Activated naive CD4-positive, alpha-beta T cell treated with anti-CD3 and anti-CD28 coated beads for 36 hours (primary cell): ENCODE measurements at places on chromosomes 4 and X. TPM values are rescaled to one million over a fixed set of nuclear protein-coding genes. Genes with fewer than 3 reads are reported as not detected.

Gene DMRTC1
- not detected for total RNA-seq

Gene YY2
- 0.79 TPM for total RNA-seq

- H3K4me3 ChIP-seq: no peak overlapping the region
- DNase-seq: no peak
- H3K4me1 ChIP-seq: peaks cover 16% of the 10 kb centered on the region
- H3K27me3 ChIP-seq: no peaks in the 10 kb centered on the region
- H3K27ac ChIP-seq: no peak overlapping the region
- no peaks in the 10 kb centered on the region for H3K36me3 ChIP-seq
Measured at GRCh38 chrX:135391734-135392133, 30.0 kb upstream of the SMIM10L2A start.

Gene SMIM31
- not detected for total RNA-seq

- DNase-seq: no peak
- H3K27ac ChIP-seq: no peak overlapping the region
- H3K4me3 ChIP-seq: no peak overlapping the region
- H3K4me1 ChIP-seq: peaks cover 5% of the 10 kb centered on the region
- H3K27me3 ChIP-seq: peaks cover 4% of the 10 kb centered on the region
- no peaks in the 10 kb centered on the region for H3K36me3 ChIP-seq
Measured at GRCh38 chr4:85929961-85930665, 429.7 kb downstream of the MAPK10 start.

DNA sequence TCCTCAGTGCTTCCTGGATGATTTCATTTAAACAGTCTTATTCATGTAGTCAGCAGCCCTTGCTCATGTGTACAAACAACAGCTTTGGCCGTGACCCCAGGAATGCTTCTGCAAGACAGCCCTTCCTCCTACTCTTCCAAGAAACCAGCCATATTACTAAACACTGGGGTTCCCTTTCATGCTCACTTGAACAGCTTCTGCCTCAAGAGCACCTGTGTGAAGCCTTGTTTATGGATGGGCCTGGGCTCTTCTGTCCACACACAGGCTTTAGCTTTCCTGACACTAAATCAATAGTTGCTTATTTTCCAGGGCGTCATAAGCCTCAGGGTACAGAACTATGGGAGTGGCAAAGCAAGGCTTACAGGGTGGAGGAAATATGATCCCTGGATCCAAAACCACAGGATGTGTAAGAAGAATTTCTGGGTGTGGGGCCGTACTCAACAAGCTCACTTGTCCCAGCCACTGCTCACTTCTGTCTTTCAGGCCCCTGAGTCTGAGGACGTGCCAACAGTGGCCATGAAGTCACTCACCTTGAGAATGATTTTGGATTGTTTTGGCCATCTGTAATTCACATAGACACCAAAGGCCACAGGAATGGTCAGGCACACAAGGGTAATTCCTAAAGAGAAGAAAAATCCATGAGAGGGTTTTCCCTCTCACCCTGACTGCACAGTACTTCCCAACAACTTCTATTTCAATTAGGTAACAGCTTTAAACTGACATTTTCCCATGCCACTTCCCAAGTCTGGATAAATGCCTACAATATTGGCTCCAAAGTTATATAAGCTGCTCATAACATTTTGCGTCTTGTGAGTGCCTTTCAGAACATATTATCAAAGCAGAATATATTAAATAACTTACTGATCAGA lies 17.7 kb downstream of the SLC10A6 start:
- H3K27me3 ChIP-seq: peaks cover 1% of the 10 kb centered on the region
- H3K36me3 ChIP-seq: no peaks in the 10 kb centered on the region
- H3K4me3 ChIP-seq: no peak overlapping the region

DNA sequence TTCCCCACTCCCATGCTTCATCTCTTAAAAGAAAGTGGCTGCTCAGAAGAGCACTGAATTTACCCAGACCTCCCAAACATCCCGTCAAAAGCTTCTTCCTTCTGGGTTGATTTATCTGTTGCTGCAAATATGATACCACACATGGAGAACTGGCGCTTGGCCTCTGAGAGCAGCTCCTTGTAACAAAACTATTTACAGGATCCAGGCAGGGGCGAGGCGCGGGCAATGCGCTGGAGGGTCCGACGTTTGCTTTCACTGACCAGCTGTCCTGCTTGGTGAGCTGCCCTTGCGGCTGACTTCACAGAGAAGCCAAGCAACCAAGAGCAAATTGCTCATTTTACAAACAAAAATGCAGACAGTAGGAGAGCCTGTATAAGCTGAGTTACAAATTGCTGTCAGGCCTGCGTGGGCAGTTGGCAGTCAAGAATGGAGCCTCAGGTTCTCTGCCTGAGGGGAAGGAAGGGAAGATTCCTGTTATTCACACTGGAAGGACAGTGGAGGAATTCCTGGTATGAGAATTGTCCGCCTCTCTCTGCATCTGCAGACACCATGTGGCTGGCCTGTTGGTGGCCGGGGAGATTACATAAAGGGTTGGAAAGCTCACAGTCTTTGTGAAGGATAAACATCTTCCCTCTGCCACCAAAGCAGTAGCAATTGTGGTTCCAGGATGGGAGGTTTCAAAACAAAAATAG lies 192.2 kb upstream of the LEF1 start:
- H3K27ac ChIP-seq: no peak overlapping the region
- H3K27me3 ChIP-seq: no peaks in the 10 kb centered on the region
- no peak for DNase-seq
- H3K4me1 ChIP-seq: peaks cover 63% of the 10 kb centered on the region
- H3K4me3 ChIP-seq: no peak overlapping the region

- H3K36me3 ChIP-seq: no peaks in the 10 kb centered on the region
- H3K27me3 ChIP-seq: no peaks in the 10 kb centered on the region
- DNase-seq: no peak
- H3K4me3 ChIP-seq: no peak overlapping the region
- H3K27ac ChIP-seq: no peak overlapping the region
- no peaks in the 10 kb centered on the region for H3K4me1 ChIP-seq
Measured at GRCh38 chr4:16268290-16268689, 42.0 kb upstream of the TAPT1 start.

- no peaks in the 10 kb centered on the region for H3K36me3 ChIP-seq
- DNase-seq: no peak
- H3K27me3 ChIP-seq: no peaks in the 10 kb centered on the region
- H3K4me3 ChIP-seq: no peak overlapping the region
- H3K4me1 ChIP-seq: no peaks in the 10 kb centered on the region
Measured at GRCh38 chrX:105263801-105264200, 43.3 kb upstream of the TEX13A start.

DNA sequence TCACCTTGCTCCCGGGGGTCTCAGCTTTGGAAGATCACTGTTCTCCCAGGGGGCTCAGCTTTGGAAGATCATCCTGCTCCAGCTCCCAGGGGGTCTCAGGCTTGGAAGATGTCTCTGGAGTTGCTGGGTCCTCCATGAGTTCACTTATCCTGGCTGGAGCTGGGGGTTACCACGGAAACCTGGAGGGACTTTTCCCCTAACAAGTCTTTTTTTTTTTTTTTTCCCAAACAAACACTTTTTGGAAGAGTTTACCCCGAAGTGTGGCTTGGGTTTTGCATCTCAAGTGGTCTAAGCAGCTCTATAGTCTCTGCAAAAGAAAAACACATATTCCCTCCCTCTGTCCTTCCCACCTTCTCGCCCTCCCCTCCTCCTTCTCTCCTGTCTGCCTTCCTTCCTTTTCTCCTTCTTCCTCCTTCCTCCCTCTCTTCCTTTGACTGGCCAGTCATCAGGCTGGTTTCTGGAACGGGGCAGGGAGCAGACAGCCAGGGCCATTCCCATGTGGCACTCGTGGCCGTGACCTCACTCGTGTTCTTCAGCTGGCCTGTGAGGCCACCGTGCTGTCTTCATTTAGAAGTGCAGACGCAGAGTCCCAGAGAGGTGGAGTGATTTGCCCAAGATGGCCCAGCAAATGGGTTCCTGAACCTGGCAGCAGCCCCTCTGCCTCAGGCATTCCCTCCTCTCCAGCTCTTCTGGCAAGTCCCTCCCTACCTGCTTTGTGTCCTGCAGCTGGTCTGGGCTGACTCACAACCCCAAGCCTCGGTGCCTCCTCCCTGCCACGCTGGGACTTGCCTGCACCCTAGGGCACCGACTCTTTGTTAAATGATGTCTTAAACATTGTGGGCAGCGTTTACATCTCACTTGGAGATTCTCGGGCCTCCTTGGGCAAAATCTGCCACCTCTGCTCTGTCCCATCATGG lies 25.9 kb upstream of the HMX1 start:
- H3K4me1 ChIP-seq: no peaks in the 10 kb centered on the region
- H3K27me3 ChIP-seq: peaks cover 25% of the 10 kb centered on the region
- H3K27ac ChIP-seq: no peak overlapping the region
- DNase-seq: no peak
- peaks cover 1% of the 10 kb centered on the region for H3K36me3 ChIP-seq

DNA sequence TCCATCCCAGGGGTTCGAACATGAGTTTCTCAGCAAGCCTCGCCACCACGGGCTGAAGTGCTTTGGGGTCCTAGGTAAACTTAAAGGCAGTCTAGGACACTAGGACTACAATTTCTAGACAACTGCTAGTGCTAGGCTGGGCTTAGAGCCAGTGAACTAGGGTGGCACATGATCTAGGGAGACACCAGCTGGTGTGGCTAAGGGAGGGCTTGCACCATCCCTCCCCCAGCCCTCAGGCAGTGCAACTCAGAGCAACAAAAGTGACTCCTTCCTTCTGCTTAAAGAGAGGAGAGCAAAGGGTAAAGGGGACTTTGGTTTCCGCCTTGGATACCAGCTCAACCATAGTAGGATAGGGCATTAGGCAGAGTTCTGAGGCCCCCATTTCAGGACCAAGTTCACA lies 162.5 kb upstream of the AFF2 start:
- H3K4me3 ChIP-seq: no peak overlapping the region
- H3K4me1 ChIP-seq: peaks cover 82% of the 10 kb centered on the region
- no peak overlapping the region for H3K27ac ChIP-seq
- H3K27me3 ChIP-seq: no peaks in the 10 kb centered on the region
- peaks cover 2% of the 10 kb centered on the region for H3K36me3 ChIP-seq

- no peaks in the 10 kb centered on the region for H3K27me3 ChIP-seq
- no peak for DNase-seq
Measured at GRCh38 chrX:84709987-84710386, 207.7 kb upstream of the HDX start.

- H3K4me1 ChIP-seq: peaks cover 6% of the 10 kb centered on the region
- no peak for DNase-seq
- H3K27me3 ChIP-seq: peaks cover 8% of the 10 kb centered on the region
- H3K4me3 ChIP-seq: no peak overlapping the region
Measured at GRCh38 chr4:14267373-14268060, 640.0 kb upstream of the BOD1L1 start.

Gene TENM3
- not detected for total RNA-seq

GRCh38 chr4:169630069-169630468 lies 9.7 kb downstream of the CLCN3 start:
- H3K27ac ChIP-seq: no peak overlapping the region
- H3K27me3 ChIP-seq: no peaks in the 10 kb centered on the region
- H3K4me3 ChIP-seq: no peak overlapping the region
- no peaks in the 10 kb centered on the region for H3K36me3 ChIP-seq
- DNase-seq: no peak
- H3K4me1 ChIP-seq: peaks cover 29% of the 10 kb centered on the region

DNA sequence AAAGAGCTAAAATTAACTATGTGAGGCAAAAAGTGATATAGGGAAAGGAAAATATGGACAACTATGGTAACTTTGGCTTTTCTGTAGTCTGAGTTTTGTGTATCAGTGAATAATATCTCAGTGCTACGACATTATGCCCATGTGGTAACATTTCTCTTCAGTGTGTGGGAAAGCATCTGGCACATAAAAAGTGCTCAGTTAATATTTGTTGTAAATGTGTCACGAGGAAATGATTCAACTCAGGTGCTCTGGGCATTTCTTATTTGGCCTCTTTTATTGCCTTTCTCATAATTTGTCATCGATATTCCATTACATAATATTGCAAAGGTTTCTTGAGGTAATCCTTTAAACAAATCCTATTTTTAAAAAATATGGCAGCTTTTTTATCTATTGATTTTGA lies 17.6 kb downstream of the OFD1 start:
- H3K4me3 ChIP-seq: no peak overlapping the region
- DNase-seq: no peak
- H3K4me1 ChIP-seq: peaks cover 30% of the 10 kb centered on the region
- no peaks in the 10 kb centered on the region for H3K27me3 ChIP-seq
- H3K36me3 ChIP-seq: peaks cover 19% of the 10 kb centered on the region
- no peak overlapping the region for H3K27ac ChIP-seq

- H3K27me3 ChIP-seq: no peaks in the 10 kb centered on the region
- no peak for DNase-seq
- no peaks in the 10 kb centered on the region for H3K4me1 ChIP-seq
Measured at GRCh38 chrX:94041881-94042280, 367.9 kb downstream of the FAM133A start.

Gene UBE2A
- total RNA-seq: 49.8 TPM

Gene KLKB1
- total RNA-seq: not detected

GRCh38 chr4:72063726-72064125 lies 31.9 kb downstream of the NPFFR2 start:
- no peak overlapping the region for H3K27ac ChIP-seq
- no peak overlapping the region for H3K4me3 ChIP-seq
- no peaks in the 10 kb centered on the region for H3K27me3 ChIP-seq
- no peaks in the 10 kb centered on the region for H3K4me1 ChIP-seq
- no peak for DNase-seq

DNA sequence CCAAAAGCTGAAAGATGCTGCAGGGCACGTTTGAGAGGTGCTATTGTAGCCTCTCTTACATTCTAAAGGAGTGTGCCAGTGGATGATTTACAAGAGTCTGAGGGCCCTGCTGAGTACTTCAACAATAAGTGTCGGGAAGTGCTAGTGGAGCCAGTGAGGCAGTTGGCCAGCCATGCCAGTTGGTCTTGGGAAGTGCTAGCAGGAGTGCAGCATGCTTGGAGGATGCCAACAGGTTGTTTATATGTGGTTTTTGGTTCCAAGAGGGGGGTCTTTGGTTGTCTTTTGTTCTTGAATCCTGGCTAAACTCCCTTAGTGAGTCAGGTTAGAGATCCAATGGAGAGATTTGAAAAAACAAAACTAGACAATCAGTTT lies 335.3 kb downstream of the PABPC4L start:
- no peak for DNase-seq
- H3K4me1 ChIP-seq: no peaks in the 10 kb centered on the region
- no peaks in the 10 kb centered on the region for H3K27me3 ChIP-seq
- no peaks in the 10 kb centered on the region for H3K36me3 ChIP-seq
- H3K27ac ChIP-seq: no peak overlapping the region

GRCh38 chr4:37802068-37802666 lies 24.3 kb upstream of the PGM2 start:
- no peak overlapping the region for H3K4me3 ChIP-seq
- peak; percentile 46 for DNase-seq
- no peaks in the 10 kb centered on the region for H3K27me3 ChIP-seq
- no peak overlapping the region for H3K27ac ChIP-seq
- H3K36me3 ChIP-seq: no peaks in the 10 kb centered on the region

Gene RTL9
- total RNA-seq: not detected

- peaks cover 14% of the 10 kb centered on the region for H3K4me1 ChIP-seq
- no peaks in the 10 kb centered on the region for H3K27me3 ChIP-seq
- peaks cover 61% of the 10 kb centered on the region for H3K36me3 ChIP-seq
- H3K27ac ChIP-seq: no peak overlapping the region
Measured at GRCh38 chr4:142120921-142121320, 484.5 kb downstream of the IL15 start.

- H3K27ac ChIP-seq: no peak overlapping the region
- H3K4me1 ChIP-seq: no peaks in the 10 kb centered on the region
Measured at GRCh38 chr4:79585834-79586233, 177.8 kb upstream of the GK2 start.
